Natural killer cell treated with Interleukin-12 subunit alpha and Interleukin-12 subunit beta and Interleukin-15 and Interleukin-18, amount 100 ng/mL, for 72 hours (primary cell): ENCODE measurements at places on chromosomes 4 and X. TPM values are rescaled to one million over a fixed set of nuclear protein-coding genes. Genes with fewer than 3 reads are reported as not detected.

DNA sequence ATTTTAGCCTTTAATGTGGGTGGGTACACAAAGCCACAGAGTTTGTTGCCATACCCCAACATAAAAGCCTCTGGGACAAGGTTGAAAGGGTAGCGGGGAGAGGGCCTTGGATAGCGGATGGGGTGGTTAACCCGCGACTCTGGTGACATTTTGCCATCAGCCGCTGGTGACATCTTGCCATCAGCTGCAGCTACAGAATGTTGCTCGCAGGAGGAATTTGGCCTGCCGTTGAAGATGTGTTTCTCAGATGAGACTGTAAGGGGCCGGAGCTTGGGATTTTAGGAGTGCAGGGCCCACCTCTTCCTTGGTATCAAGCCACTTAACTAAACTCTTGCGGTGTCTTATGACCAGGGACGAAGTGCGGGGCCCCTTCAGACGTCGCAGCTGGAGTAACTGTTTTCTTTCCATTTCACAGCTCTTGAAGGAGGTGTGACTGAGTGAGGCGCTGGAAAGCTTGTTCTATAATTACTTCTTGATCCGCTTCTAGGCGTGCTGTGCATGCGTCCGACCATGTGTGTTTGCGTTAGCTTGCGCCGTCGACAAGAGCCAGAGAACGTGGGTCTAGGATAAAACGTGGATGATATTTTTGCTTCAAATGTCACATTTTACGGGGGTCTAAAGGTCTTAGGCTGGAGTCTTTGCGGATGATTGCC, 820 bp upstream of the RASL11B start:
- H3K4me3 ChIP-seq, result peak overlapping the region; percentile 67

DNA sequence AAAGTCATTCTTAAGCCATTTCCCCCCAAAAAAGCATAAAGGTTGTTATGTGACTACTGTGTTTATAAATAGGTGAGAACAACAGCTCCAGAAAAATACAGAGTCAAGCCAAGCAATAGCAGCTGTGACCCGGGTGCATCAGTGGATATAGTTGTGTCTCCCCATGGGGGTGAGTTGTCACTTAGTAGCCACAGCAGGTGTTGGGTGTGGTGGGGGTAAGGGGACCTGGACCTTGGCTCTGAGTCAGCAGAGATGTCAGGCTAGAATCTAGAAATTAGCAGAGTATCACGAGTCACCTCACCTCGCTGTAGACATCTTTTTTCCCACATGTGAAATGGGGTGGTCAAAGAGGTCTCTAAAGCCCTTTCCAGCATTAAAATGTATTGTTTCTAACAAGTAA, 42.4 kb downstream of the MOSPD2 start:
- no peak overlapping the region for H3K4me3 ChIP-seq
- no peaks in the 10 kb centered on the region for H3K27me3 ChIP-seq
- DNase-seq, result no peak
- no peak overlapping the region for H3K27ac ChIP-seq

GRCh38 chr4:106019771-106020170, 124.5 kb downstream of the NPNT start:
- H3K27ac ChIP-seq, result no peak overlapping the region
- H3K4me3 ChIP-seq, result no peak overlapping the region
- no peak for DNase-seq
- H3K4me1 ChIP-seq, result no peaks in the 10 kb centered on the region
- H3K27me3 ChIP-seq, result no peaks in the 10 kb centered on the region

- no peak overlapping the region for H3K4me3 ChIP-seq
- DNase-seq, result no peak
- H3K27ac ChIP-seq, result no peak overlapping the region
- no peaks in the 10 kb centered on the region for H3K36me3 ChIP-seq
- no peaks in the 10 kb centered on the region for H3K27me3 ChIP-seq
Measured at GRCh38 chrX:118579417-118579816, 83.8 kb downstream of the DOCK11 start.

DNA sequence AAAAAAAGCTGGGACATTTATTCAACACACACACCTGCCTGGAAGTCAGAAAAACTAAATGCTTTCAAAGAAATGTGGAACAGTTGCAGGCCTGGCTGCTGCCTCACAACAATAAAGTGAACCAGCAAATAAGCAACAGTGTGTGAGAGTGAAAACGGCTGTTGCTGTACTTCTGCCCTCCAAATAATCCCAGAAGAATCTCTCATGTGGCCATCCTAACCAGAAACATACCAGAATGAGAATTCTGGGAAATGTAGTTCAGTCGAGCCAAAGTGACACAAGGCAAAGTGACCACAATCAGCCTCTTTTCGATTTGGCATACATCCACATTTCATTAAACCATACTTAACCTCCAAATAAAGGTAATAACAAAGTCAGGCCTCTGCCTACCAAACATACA, 204.5 kb downstream of the SLC7A11 start:
- no peak overlapping the region for H3K27ac ChIP-seq
- no peaks in the 10 kb centered on the region for H3K4me1 ChIP-seq
- H3K27me3 ChIP-seq, result no peaks in the 10 kb centered on the region
- no peak for DNase-seq
- H3K4me3 ChIP-seq, result no peak overlapping the region
- H3K36me3 ChIP-seq, result no peaks in the 10 kb centered on the region

DNA sequence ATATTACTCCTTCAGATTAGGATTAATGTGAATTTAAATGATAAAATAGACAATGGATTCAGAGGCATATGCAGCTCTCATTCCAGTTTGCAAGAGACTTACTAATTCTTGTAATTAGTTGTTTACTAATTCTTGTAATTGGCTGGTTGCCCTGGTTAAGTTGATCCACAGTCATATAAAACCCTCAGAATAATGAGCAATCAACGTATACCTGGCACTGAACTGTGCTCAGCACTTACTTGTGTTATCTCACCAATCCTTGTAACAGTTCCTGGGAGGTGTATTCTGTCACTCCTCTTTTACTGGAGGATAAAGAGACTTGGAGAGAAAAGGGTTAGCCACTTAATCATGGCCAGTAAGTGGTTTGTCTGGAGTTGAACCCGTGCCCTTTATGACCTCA, 10.5 kb downstream of the HERC5 start:
- peaks cover 11% of the 10 kb centered on the region for H3K36me3 ChIP-seq
- H3K27ac ChIP-seq, result no peak overlapping the region
- no peak for DNase-seq
- H3K4me3 ChIP-seq, result no peak overlapping the region
- H3K4me1 ChIP-seq, result no peaks in the 10 kb centered on the region

GRCh38 chr4:56450342-56450741, 14.3 kb downstream of the PAICS start:
- no peaks in the 10 kb centered on the region for H3K27me3 ChIP-seq
- H3K27ac ChIP-seq, result no peak overlapping the region
- DNase-seq, result no peak
- peaks cover 3% of the 10 kb centered on the region for H3K4me1 ChIP-seq
- H3K4me3 ChIP-seq, result no peak overlapping the region

GRCh38 chr4:103842637-103843239, 123.0 kb upstream of the TACR3 start:
- H3K36me3 ChIP-seq, result peaks cover 5% of the 10 kb centered on the region
- no peak overlapping the region for H3K27ac ChIP-seq
- H3K4me1 ChIP-seq, result no peaks in the 10 kb centered on the region
- DNase-seq, result no peak
- no peak overlapping the region for H3K4me3 ChIP-seq

Gene F9
- not detected for total RNA-seq
